ENCODE measurements at places on chromosomes 16 and 17. TPM values are rescaled to one million over a fixed set of nuclear protein-coding genes. Genes with fewer than 3 reads are reported as not detected.

- peak; percentile 81 for ATAC-seq
Measured at GRCh38 chr17:64780096-64781013, 118.2 kb upstream of the SMURF2 start.

DNA sequence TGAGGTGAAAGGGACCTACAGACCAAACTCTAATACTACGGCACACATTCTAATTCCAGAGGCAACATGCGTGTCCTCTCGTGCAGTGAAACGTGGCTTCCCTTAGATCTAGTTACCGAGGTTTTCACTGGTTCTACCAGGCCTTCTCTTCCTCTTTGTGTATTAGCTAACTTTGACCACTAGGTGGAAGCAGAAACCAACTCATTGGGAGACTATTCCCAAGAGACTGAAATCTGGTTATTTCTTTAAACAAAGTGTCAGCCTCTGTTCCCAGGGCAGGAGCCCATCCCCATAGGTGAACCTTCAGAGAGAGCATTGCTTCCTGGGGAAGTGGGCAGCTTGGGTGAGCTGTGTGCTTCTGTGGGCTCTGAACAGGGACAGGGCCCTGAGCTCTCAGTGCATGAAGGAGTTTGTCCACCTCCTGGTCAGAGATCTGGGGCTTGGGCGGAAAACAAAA is 19.7 kb upstream of the RCVRN start:
- ATAC-seq, result peak; percentile 57

Gene IRF8
- total RNA-seq, result 6.3 TPM

Gene HEATR9
- total RNA-seq, result not detected
